NCI-H82 (cell line): ENCODE measurements at places on chromosomes 3 and 15.

GRCh38 chr3:41029356-41029755 is 169.9 kb upstream of the CTNNB1 start:
- no peak for DNase-seq

DNA sequence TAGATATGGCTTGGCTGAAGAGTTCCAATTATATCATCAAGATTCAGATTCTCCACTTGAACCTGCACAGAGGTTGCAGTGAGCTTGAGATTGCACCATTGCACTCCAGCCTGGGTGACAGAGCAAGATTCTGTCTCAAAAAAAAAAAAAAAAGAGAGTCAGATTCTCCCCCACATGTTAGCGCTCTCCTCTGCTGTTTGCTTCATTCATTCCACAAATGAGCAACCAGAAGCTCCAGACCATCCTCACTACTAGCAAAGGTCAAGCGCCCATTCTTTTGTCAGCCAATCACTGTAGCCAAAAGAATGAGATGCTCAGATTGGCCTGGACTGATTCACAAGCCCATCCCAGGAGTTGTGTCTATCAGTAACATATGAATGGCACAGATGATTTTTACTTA is 28.4 kb upstream of the TCF12 start:
- DNase-seq = no peak

GRCh38 chr15:60708684-60709083 is 229.7 kb upstream of the ICE2 start:
- no peak for DNase-seq

GRCh38 chr3:37135561-37135960 is 38.8 kb downstream of the LRRFIP2 start:
- DNase-seq = no peak

- DNase-seq = no peak
Observed at GRCh38 chr3:71759401-71759800, 5.7 kb downstream of the GPR27 start.

DNA sequence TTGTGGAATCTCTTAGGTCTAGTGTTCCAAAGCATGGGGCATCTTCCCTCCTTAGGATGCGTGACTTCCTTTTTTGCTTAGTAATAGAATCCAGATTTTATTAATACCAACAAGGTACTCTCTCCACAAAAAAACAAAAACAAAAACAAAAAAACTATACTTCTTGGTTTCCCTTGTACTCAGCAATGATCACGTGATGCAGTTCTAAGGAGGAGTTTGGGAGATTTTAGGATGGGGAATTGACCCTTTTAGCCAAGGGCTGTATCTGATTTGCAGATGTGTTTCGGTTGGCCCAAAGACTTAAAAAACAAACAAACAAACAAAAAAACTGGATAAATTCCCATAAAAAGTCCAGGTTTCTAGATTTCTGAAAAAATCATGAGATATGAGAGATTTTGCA is 12.6 kb upstream of the TMEM108 start:
- no peak for DNase-seq
